Activated CD4-positive, alpha-beta T cell treated with anti-CD3 and anti-CD28 coated beads, Interleukin-2, amount 10 ng/mL, durations not matched to agents 7 days and 5 days (primary cell): ENCODE measurements at places on chromosomes 6 and 20.

DNA sequence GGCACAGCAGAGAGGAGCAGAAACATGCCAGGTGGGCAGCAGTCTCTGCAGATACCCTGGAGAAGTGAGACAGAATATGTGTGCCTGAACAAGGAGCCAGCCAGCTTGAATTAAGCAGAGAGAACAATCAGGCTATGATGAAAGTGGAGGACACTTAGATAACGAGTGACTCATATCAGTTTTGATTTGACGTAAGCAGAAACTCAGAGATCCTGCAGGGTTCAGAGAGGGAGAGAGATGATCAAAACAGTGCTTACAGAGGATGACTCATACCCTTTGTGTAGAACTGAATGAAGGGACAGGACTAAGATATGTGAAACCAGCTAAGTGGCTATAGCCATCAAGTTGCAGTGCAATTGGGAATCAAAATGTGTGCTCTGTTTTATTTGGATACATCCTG is 300.7 kb downstream of the TENT5A start:
- H3K27me3 ChIP-seq = no peaks in the 10 kb centered on the region
- no peak for DNase-seq
- no peak overlapping the region for H3K4me3 ChIP-seq
- no peak overlapping the region for H3K27ac ChIP-seq
- H3K36me3 ChIP-seq = no peaks in the 10 kb centered on the region

DNA sequence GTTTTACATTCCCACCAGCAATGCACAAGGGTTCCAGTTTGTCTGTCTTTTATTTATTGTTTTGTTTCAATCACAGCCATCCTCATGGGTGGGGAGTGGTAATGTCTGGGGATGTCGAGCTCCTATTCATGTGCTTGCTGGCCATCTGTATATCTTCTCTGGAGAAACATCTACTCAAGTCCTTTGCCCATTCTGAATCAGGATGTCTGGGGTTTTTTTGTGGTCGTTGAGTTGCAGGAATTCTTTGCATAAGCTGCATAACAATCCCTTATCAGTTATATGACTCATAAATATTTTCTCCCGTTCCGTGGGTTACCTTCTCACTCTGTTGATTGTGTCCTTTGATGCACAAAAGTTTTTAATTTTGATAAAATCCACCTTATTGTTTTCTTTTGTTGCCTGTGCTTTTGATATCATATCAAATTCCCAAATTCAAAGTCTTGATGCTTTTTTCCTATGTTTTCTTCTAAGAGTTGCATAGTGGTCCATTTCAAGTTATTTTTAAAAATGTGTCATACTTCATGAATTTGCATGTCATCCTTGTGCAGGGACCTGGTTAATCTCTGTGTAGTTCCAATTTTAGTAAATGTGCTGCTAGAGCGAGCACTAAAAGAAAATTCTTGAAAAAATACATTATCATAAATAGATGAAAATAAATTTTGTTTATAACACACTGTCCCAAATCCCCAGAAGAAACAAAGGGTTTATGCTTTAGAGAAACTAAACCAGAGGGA is 54.9 kb upstream of the PDE10A start:
- H3K4me3 ChIP-seq = no peak overlapping the region
- no peak overlapping the region for H3K27ac ChIP-seq
- no peak for DNase-seq
- H3K27me3 ChIP-seq = no peaks in the 10 kb centered on the region
- no peaks in the 10 kb centered on the region for H3K36me3 ChIP-seq

- peak overlapping the region; percentile 55 for H3K27ac ChIP-seq
- no peaks in the 10 kb centered on the region for H3K27me3 ChIP-seq
- peaks cover 56% of the 10 kb centered on the region for H3K36me3 ChIP-seq
- DNase-seq = no peak
These were observed 196.4 kb downstream of the UTRN start for GRCh38 chr6:144481527-144481926.

DNA sequence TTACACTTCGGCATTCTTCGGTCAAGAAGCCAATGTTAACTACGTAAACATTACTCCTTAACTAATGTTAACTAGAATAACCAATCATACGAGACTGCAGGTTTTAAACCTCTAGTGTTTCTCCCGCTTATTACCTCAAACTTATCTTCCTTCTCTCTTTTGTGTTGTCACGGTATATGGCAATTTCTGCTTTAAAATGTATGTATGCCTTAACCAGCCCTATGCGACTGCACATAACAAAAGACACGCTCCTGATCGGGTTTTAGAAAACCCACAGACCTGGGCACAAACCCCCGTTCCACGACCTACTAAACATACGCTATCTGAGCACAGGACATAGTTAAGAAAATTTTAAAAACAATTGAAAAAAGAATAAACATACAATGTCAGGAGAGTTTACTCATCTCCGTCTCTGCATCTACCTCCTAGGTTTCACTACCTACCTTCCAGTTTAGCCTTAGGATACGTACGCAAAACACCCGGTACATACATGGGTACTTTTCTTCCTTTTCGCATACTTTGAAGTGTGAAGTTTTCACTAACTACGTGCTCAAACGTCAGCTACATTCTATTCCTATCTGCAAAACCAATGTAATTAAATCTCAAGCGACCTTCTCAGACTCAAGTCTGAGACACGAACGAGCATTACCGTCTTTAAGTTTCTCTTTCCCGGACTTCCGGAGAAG is 1.1 kb downstream of the CD164 start:
- H3K36me3 ChIP-seq = peaks cover 39% of the 10 kb centered on the region
- peak overlapping the region; percentile 92 for H3K27ac ChIP-seq
- peak; percentile 30 for DNase-seq
- H3K4me3 ChIP-seq = peak overlapping the region; percentile 93
- H3K27me3 ChIP-seq = no peaks in the 10 kb centered on the region
- H3K4me1 ChIP-seq = peaks cover 49% of the 10 kb centered on the region

- no peaks in the 10 kb centered on the region for H3K4me1 ChIP-seq
- peaks cover 11% of the 10 kb centered on the region for H3K36me3 ChIP-seq
- H3K27ac ChIP-seq = no peak overlapping the region
These were observed 15.4 kb upstream of the USP45 start for GRCh38 chr6:99530627-99531026.

- H3K4me1 ChIP-seq = no peaks in the 10 kb centered on the region
- no peaks in the 10 kb centered on the region for H3K36me3 ChIP-seq
- DNase-seq = no peak
These were observed 126.1 kb upstream of the UST start for GRCh38 chr6:148620579-148621298.

GRCh38 chr6:11263291-11263775 is 30.9 kb upstream of the NEDD9 start:
- peaks cover 28% of the 10 kb centered on the region for H3K36me3 ChIP-seq
- no peaks in the 10 kb centered on the region for H3K27me3 ChIP-seq
- no peak overlapping the region for H3K4me3 ChIP-seq
- no peak for DNase-seq

DNA sequence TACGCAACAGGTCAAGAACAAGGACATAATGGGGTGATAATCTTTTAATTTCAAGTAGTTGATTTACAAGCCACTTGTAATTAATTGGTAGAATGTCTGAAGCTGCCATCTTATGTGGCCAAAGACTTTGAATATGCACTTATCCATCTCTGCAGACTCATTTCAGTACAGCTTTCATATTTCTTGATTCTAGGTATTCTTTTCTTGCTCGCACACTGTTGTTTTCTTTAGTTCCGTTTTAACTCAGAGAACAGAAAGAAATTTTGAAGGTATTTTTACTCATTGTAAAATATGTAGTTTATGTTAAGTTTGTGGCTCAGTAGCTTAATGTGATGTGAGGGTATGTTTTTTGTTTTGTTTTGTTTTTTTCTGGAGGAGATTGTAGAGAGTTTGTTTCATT is 73.9 kb downstream of the UBR2 start:
- H3K27me3 ChIP-seq = no peaks in the 10 kb centered on the region
- peaks cover 43% of the 10 kb centered on the region for H3K36me3 ChIP-seq
- no peak overlapping the region for H3K4me3 ChIP-seq
- H3K4me1 ChIP-seq = peaks cover 19% of the 10 kb centered on the region
- H3K27ac ChIP-seq = peak overlapping the region; percentile 16

- H3K27me3 ChIP-seq = no peaks in the 10 kb centered on the region
- H3K4me3 ChIP-seq = no peak overlapping the region
- H3K27ac ChIP-seq = no peak overlapping the region
- no peak for DNase-seq
- no peaks in the 10 kb centered on the region for H3K4me1 ChIP-seq
- H3K36me3 ChIP-seq = no peaks in the 10 kb centered on the region
These were observed 691.8 kb downstream of the QKI start for GRCh38 chr6:164106345-164106769.

DNA sequence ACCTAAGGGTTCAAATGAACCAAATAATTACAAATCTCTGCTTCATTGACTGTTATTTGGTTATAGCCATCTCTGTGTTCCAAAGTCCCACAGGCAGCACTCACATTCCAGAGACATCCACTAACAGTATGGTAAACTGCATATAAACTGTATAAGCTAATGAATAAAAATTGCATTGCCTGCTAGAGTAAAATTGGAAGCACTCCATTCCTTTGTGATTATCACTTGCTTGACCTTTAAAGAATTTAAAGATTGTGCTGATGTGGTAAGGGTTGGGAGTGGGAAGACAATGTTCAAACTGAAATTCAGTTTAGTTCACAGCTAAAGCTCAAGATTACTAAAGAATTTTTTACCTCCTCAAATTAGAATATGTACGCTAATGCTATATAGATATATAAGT is 31.0 kb upstream of the OSTM1 start:
- H3K4me3 ChIP-seq = no peak overlapping the region
- H3K36me3 ChIP-seq = no peaks in the 10 kb centered on the region
- no peak for DNase-seq
- H3K27ac ChIP-seq = no peak overlapping the region
- H3K27me3 ChIP-seq = peaks cover 41% of the 10 kb centered on the region

- no peak for DNase-seq
- H3K4me1 ChIP-seq = peaks cover 37% of the 10 kb centered on the region
- H3K27me3 ChIP-seq = no peaks in the 10 kb centered on the region
These were observed 1.4 kb upstream of the HSP90AB1 start for GRCh38 chr6:44245391-44245911.

GRCh38 chr20:4011226-4011975 is 4.0 kb downstream of the RNF24 start:
- no peak overlapping the region for H3K4me3 ChIP-seq
- peaks cover 38% of the 10 kb centered on the region for H3K4me1 ChIP-seq
- H3K27ac ChIP-seq = no peak overlapping the region

- H3K4me1 ChIP-seq = no peaks in the 10 kb centered on the region
- H3K4me3 ChIP-seq = no peak overlapping the region
- no peak overlapping the region for H3K27ac ChIP-seq
- peaks cover 69% of the 10 kb centered on the region for H3K27me3 ChIP-seq
These were observed 150.3 kb upstream of the SASH1 start for GRCh38 chr6:148192310-148192709.
